ENCODE measurements at places on chromosomes 1 and 21.

DNA sequence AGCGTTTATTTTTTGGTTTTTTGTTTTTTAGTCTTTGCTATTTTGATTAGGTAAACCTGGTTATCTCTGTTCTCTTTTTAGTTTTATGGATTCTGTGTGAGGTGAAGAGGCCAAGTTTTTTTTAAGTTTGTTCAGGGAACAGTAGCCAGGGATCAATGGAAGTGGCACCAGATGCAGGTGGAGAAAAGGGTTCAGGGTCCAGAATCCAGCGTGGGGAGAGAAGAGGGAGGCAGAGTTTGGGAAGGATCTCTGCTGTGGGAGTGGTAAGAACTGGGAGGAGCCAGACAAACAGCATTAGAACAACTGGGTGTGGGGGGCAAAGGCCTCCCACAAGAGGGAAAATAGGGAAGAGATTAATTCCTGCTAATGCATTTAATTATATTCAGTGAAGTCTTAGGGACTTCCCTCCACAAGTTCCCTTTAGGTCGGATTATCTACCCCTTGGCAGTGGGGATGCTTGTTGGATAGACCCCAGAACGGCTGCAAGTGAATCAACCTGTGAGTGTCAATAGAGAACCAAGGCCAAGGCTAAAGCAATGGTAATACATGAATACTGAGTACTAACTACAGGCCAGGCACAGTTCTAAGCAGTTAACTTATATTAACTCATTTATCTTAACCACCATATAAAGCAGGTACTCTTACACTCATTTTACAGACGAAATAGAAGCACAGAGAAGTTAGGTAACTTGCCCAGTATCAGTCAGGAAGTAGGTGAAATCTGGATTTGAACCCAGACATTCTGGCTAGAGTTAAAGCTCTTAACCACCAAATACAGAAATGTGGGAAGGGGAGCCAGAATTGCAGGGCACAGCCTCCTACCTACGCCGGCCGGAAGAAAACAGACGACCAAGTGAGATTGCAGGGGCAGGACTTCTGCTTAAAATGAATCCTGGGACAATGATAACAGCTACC is 498 bp downstream of the GNAT2 start:
- DNase-seq, result no peak

- no peak for DNase-seq
Measured at GRCh38 chr1:23661887-23662286, 29.7 kb upstream of the RPL11 start.

- no peak for DNase-seq
Measured at GRCh38 chr1:204323887-204324286, 35.8 kb downstream of the PLEKHA6 start.

DNA sequence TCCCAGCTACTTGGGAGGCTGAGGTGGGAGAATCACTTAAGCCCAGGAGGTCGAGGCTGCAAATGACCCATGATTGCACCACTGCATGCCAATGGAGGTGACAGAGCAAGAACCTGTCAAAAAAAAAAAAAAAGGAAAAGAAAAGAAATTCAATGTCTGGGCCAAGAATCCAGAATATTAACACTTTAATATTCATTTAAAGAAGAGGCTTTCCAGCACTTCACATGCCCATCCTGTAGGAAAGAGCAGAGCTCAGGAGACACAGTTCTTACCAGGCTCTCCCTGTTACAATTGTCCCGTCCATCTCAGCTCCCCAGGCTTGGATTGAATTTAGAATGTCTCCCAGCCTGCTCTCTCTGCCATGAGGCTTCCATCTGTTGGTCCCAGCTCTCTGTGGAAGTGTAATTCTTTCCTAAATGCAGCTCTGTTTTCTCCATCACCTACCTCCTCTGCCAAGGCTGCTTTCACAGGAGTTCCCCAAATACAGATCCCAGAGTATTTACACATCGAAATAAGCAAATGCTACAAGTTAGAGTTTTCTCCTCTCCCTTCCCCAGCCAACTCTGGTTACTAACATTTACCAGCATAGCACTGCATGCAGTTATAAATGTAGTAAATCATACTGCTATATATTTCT is 116.6 kb upstream of the CDC42BPA start:
- no peak for DNase-seq

- DNase-seq, result no peak
Measured at GRCh38 chr21:42731264-42732032, 78.0 kb downstream of the PDE9A start.

- DNase-seq, result no peak
Measured at GRCh38 chr1:244204004-244204403, 152.9 kb downstream of the ZBTB18 start.

DNA sequence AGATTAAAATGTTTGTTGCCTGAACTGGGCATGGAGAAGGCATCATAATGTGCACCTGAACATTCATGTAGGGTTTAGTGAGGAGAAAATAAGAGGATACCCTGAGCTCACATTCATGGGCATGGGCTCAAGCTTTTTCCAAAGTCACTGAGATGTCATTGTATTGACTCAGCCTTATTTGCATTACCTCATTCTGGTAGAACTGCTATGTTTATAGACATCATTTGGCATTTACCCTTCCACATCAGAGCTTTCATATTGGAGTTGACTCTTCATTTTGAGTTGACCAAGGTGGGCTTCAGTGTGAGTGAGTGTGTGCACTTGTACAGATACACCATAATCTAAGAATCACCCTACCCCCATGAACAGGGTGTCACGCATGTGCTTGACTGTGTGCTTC is 143.2 kb downstream of the PBX1 start:
- DNase-seq, result no peak

DNA sequence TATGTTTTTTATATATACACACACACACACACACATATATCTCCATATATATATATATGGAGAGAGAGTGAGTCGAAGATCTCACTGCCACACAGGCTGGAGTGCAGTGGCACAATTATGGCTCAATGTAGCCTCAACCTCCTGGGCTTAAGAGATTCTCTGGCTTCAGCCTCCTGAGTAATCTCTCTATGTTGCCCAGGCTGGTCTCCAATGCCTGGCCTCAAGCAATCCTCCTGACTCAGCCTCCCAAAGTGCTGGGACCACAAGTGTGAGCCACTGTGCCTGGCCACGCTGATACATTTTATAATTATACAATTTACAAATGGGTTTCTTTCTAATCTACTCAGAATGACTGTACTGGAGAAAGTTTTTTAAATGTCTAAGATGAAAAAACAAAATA is 664.2 kb downstream of the PTPRC start:
- DNase-seq, result no peak

DNA sequence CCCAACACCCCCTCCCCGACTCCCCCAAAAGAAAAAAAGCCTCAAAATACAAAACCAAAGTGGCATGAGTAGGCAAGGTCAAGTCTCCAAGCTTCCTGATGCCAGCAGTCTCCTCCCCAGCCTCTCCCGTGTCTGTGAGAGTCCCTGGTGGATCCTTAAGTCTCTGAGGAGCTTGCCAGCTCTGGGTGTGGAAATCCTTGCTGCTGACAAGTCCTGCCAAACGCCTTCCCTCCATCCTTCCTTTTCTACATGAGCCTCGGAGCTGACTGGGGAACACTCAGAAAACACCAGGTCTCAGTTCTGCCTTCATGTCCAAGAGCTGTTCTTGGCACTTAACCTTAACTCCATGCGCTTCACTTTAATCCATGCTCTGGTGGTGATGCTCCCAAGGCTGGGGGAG is 3.7 kb upstream of the ETV3L start:
- DNase-seq, result no peak

DNA sequence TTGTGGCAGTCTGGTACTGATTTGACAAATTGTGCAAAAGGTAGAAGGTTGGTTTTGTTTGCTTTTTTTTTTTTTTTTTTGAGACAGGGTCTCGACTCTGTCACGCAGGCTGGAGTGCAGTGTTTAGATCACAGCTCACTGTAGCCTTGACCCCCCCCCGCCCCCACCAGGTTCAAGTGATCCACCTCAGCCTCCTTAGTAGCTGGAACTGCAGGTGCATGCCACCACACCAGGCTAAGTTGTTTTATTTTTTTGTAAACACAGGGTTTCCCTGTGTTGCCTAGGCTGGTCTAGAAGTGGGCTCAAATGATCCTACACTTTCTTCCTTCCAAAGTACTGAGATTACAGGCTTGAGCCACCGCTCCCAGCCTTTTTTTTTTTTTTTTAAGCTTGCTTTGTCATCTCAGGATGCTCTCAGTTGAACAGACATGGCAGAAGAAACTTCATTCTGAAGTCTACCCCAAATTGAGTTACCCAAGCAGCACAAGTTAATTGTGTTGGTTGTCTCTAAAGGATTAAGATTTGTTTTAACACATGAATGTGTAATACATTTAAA is 8.2 kb downstream of the KDM1A start:
- DNase-seq, result no peak

DNA sequence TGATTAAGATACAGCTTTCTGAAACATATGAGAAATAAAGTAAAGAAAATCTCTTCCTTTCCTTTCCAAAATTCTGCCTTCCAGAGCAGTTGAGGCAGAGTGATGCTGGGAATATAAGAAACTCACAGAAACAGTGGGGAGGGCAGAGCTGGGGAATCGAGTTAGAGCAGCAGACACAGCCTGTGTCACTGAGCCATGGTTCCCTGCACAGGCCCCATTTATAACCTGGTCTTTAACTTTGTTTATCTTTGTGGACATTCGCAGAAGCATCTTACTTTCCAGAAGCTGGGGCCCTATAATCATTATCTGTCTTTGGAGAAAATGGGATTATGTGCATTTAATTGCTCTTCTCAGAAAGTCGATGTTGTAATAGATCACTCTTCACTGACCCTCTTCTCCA is 349.1 kb downstream of the SETD4 start:
- no peak for DNase-seq

DNA sequence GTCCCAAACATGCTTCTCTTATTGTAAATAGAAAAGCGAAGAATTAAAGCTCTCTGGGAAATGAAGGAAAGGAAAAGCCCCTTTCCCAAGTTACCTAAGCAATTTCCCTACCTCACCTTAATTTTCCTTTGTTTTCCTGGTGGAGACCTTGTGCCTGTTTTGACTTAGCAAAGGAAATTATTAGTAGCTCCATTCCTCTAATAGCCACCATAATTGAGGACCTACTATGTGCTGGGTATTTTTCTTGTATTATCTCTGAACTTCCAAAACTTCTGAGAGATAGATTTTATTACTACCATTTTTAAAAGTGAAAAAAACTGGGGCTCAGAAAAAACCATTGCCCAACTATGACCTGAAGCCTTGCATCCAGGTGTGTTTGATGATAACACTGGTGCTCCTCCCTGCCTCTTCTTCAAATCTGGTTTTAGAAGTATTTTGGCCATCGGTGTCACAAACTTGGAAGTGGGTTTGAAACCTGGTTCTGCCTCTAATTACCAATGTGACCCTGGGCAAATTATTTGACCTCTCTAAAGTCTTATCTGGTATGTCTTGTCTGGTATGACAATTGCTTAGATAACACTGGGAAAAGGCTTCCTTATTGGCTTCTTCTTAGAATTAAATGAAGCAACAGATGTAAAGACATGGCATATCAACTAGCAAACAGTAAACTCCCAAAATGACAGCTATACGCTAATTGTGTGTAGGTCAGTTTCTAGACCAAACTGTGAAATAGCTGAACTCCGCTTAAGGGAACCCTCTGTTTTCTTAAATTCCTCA is 39.5 kb downstream of the BCL9 start:
- no peak for DNase-seq

DNA sequence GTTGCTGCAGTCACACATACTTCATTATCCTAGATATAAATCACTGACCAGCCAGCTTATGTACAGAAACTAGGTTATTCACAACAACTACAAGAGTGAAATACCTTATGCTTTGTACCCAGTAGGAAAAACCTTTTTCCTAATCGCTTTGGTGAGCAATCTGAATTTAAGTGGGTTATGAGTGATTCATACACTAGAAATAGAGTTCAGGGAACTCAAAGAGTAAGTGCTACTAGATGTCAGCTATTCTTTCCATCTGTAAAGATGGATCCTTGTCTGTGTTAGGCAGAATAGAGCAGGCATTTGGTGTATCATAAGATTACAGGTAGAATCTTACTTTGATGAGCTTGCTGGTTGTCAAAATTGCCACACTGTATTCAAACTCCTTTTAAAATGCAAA is 101.9 kb downstream of the ZNF644 start:
- DNase-seq, result no peak

DNA sequence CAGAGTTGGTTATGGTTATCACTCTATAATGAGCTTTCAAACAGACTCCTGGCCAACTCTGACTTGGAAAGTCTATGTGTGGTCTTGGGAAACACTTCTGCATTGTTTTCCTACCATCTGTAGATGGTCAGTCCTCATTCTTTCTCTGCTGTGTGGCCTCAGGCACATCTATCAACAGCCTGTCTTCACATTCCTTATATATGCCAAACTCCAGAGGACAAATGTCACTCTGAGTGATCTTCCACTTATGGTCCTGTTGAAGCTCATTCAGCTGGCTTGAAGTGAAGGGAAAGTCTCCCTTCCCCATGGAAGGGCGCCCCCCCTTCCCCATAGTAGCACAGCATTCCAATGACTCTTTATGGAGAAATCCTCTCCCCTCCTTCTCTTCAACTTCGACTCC is 58.7 kb downstream of the VANGL2 start:
- no peak for DNase-seq

DNA sequence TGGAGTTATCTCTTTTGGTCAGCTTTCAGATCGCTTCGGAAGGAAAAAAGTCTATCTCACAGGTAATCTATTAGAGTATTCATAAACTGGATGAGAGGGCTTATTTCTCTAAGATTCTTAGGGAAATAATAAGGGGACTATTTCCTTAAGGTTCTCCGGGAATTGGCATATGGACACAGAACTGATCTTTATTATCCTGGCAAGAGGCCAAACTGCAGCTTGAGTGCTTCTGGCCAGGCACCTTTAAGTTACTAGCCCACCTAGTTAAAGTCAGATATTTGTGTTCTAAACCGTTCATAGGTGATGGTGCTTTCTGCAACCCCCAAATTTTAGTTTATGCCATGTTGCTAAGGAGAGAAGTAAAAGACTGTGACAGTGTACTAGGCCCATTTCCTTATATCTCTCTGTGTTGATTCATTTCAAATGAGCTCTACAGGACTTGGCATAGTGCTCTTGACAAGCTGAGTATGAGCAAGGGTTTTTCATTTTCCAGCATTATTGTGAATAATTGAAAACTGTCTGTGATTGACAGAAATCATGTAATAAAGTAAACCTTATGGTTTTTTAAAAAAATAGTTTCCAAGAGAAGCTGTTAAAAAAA is 43.4 kb downstream of the SLC22A15 start:
- no peak for DNase-seq

DNA sequence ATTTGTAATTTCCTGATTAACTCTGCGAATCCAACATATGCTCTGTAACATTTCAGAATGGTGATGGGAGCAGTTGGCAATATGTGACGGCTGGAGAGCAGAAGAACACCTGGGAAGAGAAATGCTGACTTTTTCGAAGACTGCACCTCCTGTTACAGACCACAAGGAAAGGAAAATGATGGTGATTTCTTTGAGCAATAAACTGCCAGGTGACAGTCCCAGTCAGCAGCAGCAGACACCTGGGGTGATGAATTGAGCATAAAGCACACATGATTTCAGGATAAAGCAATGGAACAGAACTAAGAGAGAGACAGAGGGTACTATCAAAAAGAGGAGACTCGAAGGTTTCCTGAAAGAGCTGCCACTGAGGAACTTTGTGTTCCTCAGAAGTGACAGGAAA is 528.6 kb downstream of the NEGR1 start:
- DNase-seq, result no peak

- no peak for DNase-seq
Measured at GRCh38 chr1:175278734-175279116, 86.1 kb upstream of the KIAA0040 start.

GRCh38 chr1:67672260-67672803 is 12.7 kb upstream of the GADD45A start:
- DNase-seq, result no peak

- DNase-seq, result no peak
Measured at GRCh38 chr1:10631811-10632593, 157.3 kb downstream of the PEX14 start.
